Neural crest cell (in vitro differentiated cells): ENCODE measurements at places on chromosomes 5 and 9.
A peak's percentile ranks its signal among the peaks of the same experiment; 100 is the strongest.

DNA sequence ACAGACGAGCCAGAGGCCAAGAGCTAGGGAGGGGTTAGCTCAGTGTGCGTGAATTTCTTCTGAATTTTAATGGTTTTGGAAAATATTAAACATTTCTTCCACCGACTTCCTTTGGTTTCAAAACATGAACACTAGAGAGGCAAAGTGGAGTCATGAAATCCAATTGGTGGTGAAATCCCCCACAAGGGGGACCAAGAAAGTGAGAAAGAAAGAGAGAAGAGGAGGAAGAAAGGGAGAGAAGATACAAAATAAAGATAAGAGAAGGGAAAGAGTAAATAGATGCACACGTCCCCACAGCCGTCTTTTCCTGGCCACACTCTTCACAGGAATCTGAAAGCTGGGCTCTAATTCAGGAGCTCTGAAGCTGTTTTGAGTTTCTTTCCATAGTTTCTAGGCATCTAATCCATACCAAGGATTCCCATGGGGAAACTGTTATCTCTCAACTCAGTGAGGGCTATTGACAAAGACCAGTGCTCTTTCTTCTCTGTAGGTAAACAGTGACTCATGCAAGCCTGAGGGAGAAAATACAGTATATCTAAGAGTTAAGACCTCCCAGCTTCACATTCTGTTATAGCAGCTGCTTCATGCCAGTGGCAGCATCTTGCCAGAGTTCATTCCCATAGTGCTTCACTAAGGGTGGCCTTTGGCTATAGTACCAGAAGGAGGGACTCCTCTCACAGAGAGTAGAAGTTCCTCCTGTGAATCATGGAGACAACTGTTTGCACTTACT lies 115.8 kb upstream of the LIFR start:
- DNase-seq: no peak

DNA sequence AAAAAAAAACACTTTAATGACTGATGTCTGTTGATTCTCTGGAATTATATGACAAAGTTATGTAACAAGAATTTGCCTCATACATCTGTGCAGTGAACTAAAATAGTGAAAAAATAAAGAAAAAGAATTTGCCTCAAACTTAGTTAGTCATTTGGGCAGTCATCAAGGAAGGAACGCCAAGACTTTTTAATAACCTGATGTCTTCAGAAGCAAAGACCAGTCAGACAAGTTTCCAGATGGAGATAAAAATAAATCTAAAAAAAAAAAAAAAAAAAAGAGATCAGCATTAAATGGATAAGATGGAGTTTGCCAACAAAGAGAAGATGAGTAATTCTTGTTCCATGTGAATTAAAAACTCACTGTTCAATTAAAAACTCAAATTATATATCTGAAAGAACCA lies 52.3 kb upstream of the JMY start:
- DNase-seq: no peak

GRCh38 chr9:38707885-38708637 lies 11.9 kb downstream of the FAM240B start:
- no peak for DNase-seq

DNA sequence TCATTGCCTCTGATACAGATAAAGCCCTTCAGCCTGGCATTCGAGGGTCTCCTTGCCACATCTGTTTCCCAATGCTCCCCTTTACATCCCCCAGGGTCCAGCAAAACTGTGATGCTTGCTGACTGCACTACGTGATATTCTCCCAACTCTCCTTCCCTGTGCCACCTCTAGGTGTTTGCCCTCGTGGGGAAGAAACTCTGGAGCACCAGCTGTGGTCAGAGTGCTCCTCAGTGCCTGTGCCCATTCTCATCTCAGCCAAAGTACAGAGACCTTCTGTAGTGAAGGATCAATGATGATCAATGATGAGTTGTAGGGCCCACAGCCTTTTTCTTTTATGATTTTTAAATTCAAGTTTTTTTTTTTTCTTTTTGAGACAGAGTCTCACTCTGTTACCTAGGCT lies 40.3 kb upstream of the MELK start:
- DNase-seq: no peak

GRCh38 chr9:3186751-3187150 lies 339.1 kb downstream of the RFX3 start:
- DNase-seq: no peak

DNA sequence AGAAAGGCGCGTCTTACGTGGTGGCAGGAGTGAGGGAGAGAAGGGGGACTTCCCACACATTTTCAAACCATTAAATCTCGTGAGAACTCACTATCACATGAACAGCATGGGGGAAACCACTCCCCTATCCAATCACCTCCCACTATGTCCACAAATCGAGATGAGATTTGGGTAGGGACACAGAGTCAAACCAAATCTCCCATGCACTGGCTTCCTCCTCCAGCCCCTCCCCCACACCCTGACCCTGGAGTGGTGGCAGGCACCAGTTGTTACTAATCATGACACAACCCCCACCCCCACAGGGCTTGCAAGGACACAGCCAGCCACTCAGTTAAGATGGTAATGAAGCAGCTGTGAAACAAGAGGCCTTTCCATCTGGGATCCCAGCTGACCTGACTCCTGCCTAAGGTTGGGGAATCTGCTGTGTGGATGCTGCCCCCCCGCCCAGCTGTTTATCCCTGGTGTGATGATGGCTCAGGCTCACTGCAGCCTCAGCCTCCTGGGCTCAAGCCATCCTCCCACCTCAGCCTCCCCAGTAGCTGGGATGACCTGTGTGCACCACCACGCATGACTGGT lies 57.1 kb upstream of the FUBP3 start:
- peak; percentile 46 for DNase-seq

GRCh38 chr5:155064580-155064979 lies 51.0 kb downstream of the KIF4B start:
- DNase-seq: no peak

- DNase-seq: no peak
Observed at GRCh38 chr5:157486221-157486681, 26.2 kb downstream of the NIPAL4 start.

GRCh38 chr5:158937381-158937952 lies 162.2 kb downstream of the EBF1 start:
- DNase-seq: no peak

- no peak for DNase-seq
Observed at GRCh38 chr5:125492977-125493376, 746.5 kb upstream of the ZNF608 start.

- DNase-seq: no peak
Observed at GRCh38 chr5:5481633-5482032, 59.2 kb downstream of the ICE1 start.

DNA sequence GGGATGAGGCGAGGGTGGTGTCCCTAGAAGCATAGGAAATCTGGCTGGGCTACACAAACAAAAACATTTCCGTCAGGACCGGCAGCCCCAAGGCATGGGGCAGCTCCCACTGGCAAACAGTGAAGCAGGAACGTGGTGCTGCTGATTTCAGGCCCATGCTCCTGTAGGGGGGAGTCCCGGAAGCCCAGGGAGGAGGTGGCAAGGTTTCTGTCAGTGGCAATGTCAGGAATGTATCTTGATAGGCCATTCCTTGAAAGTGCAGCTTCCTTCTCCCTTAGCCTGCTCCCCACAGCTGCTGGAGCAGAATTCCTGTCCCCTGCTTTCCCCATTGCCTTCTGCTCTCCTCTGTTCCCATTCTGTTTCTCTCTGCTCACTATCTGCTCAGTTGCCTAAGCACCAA lies 42.4 kb downstream of the MRRF start:
- no peak for DNase-seq

- no peak for DNase-seq
Observed at GRCh38 chr5:35678661-35679060, 61.0 kb downstream of the SPEF2 start.

- no peak for DNase-seq
Observed at GRCh38 chr5:125134216-125135081, 388.0 kb upstream of the ZNF608 start.

DNA sequence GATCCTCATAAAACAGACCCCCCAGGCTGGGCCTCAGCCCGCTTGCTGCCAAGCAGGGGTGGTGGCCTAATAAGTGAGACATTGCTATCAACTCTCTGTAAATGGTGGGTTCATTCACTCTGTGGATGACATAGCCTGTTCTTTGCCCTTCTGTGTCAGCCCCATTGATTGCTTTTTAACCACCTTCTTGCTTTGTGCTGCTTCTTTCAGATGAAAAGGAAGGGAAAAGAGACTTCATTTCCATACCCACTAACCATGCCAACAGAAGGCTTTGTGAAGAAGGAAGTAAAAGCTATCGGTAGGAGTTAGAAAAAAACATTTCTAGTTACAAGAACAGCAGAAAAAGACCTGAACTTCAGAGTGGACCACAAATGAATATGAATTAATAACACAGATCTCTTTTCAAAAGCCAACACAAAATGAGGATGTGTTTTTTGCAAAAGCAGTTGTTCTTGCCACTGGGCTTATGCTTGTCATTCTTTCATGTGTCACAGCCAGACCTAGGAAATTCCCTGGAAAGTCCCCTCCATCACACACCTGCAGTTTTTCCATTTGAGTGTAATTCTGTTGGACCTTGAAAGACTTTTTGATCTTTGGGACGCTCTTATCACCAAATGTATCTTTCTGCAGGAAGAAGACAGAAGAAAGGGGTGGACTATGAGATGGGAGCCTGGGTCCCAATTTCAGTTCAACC lies 507.7 kb downstream of the CCDC171 start:
- no peak for DNase-seq

- peak; percentile 65 for DNase-seq
Observed at GRCh38 chr9:74773886-74774479, 113.7 kb downstream of the TRPM6 start.

DNA sequence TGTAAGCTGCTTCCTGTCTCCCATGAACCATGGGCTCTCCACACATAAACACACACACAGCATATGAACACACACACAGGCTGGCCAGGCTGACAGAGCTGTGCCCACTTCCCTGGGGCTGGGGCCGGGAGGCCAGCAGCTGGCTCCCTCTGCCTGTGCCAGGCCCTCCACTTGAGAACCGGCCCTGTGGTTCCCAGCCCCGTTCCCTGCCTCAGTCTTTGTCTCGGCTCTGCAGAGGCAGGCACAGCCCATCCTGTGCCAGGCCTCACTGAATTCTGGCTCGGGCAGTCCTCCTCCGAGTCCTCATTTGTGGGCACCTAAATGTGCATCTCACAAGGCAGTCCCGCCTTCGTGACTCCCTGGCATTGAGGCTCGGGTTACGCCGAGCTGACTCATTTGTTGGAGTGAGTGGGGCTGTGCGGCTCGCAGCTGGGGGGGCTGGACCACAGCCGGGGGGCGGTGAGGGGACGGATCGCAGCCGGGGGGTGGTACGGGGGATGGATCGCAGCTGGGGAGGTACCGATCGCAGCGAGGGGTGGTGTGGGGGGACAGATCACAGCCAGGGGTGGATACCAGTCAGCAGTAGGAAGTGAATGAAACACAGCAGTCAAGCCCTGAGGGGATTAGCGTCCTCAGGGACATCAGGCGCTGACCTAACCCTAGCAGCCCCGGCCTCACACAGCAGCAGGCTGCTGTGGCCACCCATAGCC lies 72.3 kb downstream of the PSMB7 start:
- DNase-seq: peak; percentile 25

DNA sequence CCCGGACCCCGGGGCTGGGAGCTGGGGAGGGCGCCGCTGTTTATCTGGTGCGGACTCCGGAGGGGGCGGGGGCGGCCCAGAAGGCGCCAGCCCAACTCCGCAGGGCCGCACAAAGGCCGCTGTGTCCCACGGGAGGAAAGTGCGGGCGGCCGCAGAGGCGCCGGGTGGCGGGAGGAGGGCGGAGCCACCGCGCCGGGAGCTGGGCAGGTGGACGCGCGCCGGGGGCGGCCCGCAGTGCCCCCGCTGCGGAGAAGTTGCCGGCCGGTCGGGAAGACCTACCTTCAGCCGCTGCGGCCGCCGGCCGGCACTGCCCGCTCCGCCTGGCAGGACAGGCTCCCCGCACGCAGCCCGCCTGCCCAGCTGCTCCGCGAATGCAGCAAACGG lies 43.6 kb downstream of the NACC2 start:
- DNase-seq: peak; percentile 41

GRCh38 chr5:34034534-34035327 lies 8.3 kb downstream of the C1QTNF3 start:
- DNase-seq: no peak

DNA sequence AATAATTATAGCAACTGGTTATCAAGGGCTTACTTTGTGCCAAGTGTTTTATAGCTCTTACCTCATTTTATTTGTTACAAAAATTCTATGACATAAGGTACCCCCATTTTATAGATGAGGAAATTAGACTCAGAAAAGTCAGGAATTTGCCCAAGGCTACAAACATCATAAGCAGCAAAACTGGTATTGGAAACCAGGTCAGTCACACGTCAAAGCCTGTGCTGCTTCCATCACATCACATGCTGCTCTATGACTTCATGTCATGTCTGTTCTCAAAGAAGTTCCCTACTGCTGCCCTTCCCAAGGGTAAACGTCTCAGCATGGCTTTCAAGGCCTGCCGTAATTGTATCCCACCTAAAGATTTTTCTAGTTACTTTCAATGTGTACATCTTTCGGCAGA lies 6.9 kb upstream of the KIF2A start:
- DNase-seq: no peak

DNA sequence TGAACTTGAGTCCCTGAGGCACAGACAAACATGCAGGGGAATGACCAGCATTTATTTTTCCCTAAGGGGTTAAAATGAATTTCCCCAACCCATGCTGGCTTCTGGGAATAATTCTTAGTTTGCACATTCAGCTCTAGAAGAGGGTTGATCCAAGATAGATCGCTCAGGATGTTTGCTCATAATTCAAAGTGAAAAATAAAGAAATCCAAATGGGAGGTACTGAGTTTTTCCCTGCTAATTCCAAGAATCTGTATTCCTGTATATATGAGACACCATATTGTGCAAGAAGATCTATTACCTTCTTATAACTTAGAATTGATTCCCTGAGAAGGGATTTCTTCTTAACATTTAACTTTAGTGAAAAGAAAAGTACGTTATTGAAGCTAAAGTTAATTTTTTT lies 96.2 kb downstream of the VCAN start:
- no peak for DNase-seq
